ENCODE measurements at places on chromosomes 5 and 9.

GRCh38 chr5:143222287-143223231 lies 180.9 kb downstream of the NR3C1 start:
- DNase-seq: peak; percentile 57

DNA sequence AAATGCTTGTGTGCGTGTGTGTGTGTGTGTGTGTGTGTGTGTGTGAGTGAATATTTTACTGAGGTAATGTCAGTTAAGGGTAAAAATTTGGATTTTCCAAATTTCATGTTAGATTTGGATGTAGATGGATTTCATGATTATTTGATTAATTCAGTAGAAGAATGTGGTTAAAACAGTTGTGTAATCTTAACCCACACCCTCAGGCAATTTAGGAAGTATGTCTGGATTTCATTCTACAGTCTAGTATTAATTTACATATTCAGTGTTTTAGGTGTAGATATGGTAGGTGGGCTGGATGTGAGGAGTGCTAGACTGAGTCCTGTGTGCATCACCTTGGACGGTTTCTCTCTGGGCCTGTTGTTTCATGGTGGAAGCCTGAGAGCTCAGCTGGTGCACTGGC lies 99.1 kb upstream of the CKMT2 start:
- DNase-seq: no peak

DNA sequence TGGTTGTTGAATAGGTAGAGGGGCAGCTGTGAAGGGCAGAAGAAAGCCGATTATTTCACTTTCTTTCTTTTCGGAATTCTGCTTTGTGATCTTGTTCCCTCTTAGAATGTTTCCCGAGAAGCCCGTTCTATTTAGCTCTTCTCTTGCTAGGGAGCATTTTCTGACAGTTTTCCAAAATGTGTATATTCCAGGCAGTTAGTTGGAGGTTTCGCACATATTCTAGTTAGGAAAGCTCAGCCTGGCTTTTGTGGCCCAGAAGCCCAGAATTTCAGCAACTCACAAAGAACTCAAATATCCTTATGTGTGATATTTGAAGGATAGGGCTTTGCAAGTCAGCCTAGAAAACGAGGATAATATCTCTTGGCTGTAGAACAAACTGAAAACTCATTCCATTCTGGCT lies 461.0 kb upstream of the C9orf72 start:
- no peak for DNase-seq

DNA sequence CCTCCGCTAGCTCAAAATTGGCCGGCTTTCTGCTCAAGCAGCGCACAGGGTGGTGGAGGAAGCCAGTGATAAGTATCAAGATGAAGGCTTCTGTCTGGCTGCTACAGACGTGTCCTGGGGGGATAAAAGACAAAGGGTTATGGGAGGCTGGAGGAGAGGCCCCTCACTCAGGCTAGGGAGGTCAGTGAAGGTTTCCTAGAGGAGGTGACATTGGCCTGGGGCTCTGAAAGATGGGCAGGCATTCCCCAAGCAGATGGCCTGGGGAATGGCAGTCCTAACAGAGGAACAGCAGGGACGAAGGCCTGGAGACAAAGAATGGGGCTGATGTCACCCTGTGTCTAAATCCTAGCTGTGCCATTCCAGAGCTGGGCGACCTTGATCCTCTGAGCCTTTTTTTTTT lies 32.3 kb downstream of the OLFML2A start:
- DNase-seq: no peak

- no peak for DNase-seq
Observed at GRCh38 chr5:181052672-181053487, 12.8 kb downstream of the BTNL9 start.

DNA sequence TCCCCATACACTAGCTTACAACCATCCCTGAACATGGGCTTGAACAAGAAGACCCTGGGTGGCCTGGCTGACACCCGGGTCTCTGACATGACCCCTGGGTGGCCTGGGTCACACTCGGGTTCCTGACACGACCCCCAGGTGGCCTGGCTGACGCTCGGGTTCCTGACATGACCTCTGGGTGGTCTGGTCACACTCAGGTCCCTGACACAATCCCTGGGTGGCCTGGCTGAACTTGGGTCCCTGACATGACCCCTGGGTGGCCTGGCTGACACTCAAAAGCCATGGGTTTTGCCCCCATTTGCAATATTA lies 38.0 kb downstream of the PRRT1B start:
- no peak for DNase-seq

- no peak for DNase-seq
Observed at GRCh38 chr5:65186646-65187227, 295.0 kb downstream of the ADAMTS6 start.

Measured in CD4-positive, alpha-beta T cell (primary cell).